Caudate nucleus (tissue), 63 donors: ENCODE measurements at places on chromosomes 13 and 19.

- DNase-seq, result no peak
Observed at GRCh38 chr19:41866284-41866683, 6.2 kb downstream of the RPS19 start.

DNA sequence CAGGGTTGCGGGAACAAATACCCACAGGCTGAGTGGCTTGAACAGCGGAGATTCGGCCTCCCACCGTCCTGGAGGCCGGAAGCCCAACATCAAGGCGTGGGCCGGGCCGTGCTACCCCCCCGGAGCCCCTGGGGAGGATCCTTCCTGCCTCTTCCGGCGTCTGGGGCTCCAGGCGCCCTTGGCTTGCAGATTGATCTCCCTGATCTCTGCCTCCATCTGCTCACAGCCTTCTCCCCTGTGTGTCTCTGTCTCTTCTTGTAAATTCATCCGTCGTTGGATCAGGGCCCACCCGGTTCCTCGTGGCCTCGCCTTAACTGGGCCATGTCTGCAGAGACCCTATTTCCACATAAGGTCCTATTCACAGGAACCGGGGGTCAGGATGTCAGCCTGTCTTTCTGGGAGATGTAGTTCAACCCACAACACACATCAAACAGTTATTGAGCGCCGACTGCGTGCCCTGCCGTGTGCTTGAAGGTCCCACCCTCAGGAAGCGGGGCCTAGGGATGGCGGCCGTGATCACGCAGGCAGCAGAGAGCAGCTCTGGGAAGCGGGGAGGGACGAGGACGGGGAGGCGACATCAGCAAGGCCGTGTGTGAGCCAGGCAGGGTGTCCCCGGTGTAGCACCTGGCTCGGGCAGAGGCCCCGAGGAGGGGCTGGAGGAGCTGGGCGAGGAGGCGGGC lies 21.3 kb downstream of the HCN2 start:
- no peak for DNase-seq

DNA sequence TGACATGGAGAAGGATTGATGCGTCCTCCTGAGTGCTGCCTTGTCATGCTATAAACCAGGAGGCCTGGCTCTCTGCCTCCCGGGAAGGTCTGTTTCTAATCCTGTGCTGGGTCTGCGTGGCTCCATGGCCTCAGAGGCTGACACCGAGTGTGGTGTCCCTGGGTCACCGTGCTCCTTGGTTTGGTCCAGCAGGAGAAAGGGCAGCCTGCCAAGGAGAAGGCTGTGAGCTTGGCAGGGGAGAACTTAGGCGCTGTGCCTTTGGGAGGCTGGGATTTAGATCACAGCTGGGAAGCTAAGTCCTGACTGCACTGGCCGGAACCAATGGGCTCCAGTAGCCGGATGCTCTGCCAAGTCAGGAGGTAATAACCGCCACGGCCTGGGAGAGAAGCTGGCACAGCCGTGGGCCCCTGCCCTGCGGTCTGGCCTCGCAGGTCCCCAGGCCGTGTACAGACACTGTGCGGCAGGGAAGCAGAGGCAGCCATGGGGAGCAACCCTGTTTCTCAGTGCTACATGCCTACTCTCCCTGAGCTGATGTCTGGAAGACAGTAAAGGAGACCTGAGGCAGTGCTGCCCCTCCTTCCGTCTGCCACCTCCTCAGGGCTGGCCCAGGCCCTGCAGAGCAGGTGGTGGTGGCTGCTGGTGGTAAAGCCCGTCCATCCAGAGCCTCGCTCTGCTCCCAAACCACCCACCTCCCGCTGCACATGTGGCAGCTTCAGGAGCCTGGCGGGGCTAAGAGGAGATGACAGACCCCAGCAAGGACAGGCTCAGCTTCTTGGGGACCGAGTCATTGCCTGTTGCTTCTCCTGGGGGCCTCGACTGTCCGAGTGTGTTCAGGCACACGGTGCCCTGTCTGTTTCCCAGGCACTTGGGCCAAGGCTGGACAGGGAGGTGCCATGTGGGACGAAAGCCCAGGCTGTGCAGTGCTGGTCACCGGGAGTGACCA lies 44.9 kb downstream of the C13orf46 start:
- no peak for DNase-seq

DNA sequence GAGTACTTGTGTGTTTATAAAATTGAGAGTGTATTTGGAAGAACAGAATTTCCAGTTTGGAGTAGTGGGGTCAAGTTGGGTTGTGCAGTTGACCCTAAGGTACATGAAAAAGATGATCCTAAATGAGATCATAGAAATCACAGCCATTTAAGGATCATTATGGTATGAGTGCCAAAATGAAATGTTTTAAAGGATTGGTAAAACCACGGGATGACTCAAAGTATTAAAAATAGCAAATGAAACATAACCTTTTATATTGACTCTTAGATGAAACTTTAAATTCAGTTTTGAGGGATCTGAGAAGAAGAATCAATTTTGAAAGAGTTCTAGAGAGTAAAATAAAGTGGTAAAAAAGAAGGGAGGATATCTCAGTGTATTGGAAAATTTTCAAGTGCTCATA lies 773.8 kb downstream of the GPC5 start:
- DNase-seq, result no peak
